ENCODE measurements at places on chromosomes 3 and 15.

GRCh38 chr3:123449997-123450604, 1.2 kb upstream of the ADCY5 start:
- DNase-seq = no peak

- no peak for DNase-seq
Measured at GRCh38 chr15:69914960-69915359, 182.8 kb downstream of the TLE3 start.

- DNase-seq = no peak
Measured at GRCh38 chr3:142209655-142210054, 15.7 kb downstream of the GK5 start.

DNA sequence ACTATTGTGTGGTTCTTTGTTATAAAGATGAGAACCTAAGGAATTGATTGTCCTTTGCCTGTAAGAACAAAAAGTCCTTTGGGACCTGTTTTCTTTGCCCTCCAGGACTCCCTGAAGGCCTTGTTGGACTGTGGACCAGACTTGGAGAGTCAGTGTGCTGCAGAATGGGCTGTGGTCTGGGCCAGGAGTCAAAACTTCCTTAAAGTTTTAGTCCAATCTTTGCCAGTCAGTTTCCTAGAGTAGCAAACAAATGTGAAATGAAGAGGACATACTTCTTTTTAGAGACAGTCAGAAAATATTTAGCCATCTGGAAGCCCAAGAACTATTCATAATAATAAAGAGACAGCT, 45.4 kb downstream of the PDE8A start:
- no peak for DNase-seq

DNA sequence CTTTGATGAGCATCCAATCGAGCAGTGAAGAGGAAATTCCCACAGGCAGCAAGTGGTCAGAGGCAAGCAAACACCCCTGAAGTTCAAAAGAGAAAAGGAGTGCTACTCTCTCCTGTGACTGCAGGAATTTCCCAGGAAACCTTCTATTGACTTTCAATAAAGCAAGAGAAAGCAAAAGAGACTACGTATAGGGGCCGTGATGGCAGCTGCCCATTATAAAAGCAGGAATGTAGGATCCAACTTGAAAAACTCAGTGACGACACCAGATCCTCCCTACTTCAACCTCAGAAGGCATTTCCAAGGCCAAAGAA, 53.1 kb upstream of the IP6K2 start:
- DNase-seq = no peak

DNA sequence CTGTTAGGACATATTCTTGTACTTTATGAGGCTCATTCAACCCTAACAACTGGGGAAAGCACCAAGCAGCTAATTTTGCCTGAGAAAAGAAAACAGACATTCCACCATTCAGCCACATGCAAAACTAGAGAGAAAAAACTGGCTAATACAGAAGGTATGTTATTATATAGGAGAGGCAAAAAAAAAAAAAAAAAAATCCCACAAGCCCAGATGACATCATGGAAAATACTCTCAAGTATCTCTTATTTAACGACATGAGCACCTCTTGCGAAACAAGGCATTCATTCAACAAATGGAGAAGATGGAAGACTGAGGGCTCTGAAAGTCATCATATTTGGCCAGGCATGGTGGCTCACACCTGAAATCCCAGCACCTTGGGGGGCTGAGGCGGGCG, 61.5 kb downstream of the PRICKLE2 start:
- no peak for DNase-seq

DNA sequence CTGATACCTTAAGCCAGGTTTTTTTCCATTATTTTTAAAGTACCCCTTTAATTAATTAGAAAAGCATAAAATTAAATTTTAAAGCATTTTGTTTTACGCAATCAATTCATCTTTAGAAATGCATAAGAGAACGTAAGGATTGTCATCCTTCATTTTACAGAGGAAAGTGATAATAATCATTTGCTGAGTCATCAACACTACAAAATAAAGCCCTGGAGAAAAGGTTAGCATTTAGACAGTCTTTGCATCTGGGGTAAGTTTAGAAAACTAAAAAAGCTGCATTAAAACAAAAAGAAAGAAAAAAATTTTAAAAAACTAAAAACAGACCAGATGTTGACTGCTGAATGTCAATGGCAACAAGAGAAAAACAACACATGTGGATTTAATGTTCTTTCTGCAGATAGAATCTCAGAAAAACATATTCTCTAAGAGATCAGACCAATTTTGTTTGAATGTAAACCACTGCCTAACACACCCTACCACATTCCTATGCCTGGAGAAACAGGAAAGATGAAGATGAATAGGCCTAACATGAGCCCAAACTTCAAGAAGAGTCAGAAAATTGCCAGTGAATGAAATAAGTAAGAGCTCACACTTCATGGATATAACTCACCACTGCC, 59.9 kb downstream of the SUCNR1 start:
- DNase-seq = no peak

Measured in activated CD4-positive, alpha-beta T cell treated with anti-CD3 and anti-CD28 coated beads for 48 hours (primary cell).